ENCODE measurements at places on chromosomes 3 and 15.
A peak's percentile ranks its signal among the peaks of the same experiment; 100 is the strongest.

DNA sequence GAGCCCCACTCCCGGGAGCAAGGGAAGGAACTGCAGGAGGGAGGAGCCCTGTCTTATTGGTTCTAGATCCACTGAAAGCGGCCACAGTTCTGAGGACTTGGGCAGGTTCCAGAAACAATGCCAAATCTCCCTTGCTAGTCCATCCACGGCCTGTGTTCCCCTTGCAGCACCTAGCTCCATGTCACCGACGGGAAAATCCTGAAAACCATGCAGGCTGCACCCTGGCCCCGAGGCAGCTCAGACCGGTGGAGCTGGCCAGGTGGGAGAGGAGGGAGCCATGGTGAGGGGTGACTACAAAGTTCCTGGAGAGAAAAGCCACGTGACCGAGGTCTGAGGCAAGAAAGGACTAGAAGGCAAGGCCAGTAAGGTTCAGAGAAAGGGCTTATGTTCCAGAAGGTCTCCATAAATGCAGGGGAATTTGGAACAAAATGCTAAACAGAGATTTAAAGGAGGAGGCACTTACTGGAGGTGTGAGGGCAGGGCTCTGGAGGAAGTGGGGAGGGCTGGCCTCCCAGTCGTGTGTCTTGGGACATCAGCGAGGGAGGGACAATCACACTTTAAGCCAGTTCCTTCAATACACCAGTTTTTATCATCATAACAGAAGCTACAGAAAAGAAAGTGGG, 5.4 kb downstream of the MGLL start:
- DNase-seq: no peak

DNA sequence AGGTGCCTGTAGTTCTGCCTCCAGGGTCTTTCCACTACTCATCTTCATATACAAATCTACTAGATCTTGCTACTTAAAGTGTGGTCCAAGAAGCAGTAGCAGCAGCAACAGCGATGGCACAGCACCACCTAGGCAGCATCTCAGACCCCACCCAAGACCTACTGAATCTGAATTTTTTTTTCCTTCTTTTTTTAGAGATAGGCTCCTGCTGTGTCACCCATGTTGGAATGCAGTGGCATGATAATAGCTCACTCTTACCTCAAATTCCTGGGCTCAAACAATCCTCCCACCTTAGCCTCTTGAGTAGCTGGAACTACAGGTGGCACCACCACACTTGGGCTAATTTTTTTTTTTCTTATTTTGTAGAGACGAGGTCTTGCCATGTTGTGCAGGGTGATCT, 346.7 kb upstream of the TGFBR2 start:
- no peak for DNase-seq

GRCh38 chr15:40533763-40534364, 31.0 kb downstream of the CCDC32 start:
- DNase-seq: no peak

DNA sequence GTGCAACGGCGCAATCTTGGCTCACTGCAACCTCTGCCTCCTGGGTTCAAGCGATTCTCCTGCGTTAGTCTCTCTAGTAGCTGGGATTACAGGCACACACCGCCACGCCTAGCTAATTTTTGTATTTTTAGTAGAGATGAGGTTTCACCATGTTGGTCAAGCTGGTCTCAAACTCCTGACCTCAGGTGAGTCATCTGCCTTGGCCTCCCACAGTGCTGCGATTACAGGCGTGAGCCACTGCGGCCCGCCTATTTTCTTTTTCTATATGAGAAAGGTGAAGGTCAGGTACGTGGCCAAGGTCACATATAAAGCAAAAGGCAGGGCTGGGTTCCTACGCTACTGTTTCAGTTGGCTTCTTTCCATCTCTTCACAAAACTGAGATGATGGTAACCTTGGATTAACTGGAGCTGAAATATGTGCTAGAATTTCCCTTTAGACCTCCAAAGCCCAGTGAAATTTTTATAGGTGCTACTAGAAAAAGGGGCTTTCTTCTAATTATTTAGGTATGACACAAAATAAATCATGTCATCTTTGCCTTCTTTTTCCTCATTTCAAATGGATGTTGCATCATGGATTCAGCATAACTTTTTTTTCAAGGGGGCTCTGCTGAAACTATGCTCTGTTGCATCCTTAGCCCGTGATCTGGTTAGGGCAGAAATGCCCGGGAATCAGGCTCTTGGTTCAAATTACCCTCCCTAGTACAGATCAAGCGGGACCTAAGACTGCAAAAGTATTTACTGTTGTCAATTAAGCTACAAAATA, 68.5 kb downstream of the MYO1E start:
- no peak for DNase-seq

DNA sequence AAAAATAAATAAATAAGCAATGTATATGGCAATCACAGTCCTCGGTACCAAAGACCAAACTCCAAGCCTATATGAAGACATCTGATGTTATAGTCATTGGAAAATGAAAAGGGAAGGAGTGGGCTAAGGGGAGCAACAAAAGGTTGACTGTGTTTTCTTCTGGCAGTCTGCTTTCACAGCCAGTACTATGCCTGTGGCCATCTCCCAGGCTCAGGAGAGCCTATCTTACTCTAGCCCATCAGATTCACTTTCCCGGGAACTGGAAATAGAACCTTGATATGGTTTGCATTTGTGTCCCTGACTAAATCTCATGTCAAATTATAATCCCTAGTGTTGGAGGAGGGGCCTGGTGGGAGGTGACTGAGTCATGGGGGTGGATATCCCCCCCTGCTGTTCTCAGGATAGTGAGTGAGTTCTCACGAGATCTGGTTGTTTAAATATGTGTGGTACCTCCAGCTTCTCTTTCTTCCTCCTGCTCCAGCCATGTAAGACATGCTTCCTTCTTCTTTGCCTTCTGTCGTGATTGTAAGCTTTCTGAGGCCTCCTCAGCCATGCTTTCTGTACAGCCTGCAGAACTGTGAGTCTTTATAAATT, 105.3 kb downstream of the PLCH1 start:
- no peak for DNase-seq

- no peak for DNase-seq
Measured at GRCh38 chr3:74661672-74662071, 47.2 kb upstream of the CNTN3 start.

DNA sequence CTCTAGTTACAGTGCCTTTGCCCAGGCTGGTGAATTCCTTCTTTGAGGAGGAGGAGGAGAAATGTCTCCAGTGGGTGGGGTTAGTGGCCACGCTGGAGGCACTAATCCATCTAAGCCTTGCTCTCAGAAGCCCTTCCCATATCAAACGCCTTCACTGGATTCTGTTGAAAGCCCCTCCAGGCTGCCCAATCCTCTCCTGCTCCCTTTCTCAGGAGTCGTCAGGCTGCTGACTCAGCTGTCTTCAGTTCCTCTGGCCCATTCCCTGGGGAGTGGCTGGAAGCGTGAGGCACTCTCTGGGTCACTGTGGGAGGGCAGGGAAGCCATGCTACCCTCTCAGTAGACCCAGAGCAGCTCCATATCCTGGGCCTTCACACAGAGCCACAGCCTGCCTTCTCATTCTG, 2.7 kb downstream of the AP2M1 start:
- DNase-seq: no peak

DNA sequence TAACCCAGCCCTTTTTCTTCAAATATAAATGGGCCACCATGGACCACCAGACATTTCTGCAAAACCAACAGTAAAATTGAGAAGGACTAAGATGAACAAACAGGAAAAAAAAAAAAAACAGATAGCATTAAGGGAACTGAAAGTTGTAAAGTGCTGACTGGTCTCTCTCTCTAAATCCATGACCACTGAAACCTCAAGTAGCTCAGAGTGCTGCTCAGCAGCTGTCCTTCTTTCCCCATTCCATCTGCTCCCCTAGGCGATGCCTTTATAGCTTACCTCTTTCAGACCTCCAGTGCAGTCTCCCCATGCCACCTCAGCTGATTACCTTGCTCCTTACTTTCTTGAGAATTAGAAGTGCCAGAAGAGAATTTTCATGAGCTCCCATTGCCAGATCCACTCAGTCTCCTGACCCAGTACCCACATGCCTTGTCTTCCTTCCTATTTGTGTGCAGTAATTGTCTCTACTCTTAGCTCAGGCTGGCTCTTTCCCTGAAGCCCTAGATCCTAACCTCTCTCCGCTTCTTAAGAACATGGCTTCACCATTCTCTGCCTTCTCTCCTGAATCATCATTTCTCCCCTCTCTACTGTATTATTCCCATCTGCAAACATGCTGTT, 23.9 kb upstream of the XIRP1 start:
- DNase-seq: no peak

- DNase-seq: no peak
Measured at GRCh38 chr15:64029633-64030032, 16.7 kb downstream of the DAPK2 start.

- no peak for DNase-seq
Measured at GRCh38 chr3:54514416-54514815, 392.1 kb downstream of the CACNA2D3 start.

DNA sequence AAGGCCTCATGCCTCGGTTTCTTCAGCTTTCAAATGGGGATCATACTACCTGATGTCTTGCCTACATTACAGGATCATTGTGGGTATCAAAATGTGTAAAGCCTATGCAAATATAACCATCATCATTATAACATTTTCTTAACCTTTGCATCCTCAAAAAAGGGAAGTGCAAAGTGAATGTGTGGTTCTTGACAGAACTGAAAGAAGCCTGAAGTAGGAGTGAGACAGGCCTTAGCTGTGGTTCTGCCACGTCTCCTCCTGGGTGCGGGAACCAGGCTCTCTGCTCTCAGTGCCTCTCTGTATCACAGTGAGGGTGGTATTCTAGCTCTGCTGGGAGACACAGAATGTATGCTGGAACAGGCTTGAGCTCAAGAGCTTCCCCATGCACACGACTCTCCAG, 316.9 kb upstream of the ICE2 start:
- no peak for DNase-seq

- DNase-seq: no peak
Measured at GRCh38 chr15:80514071-80514780, 110.0 kb downstream of the ARNT2 start.

DNA sequence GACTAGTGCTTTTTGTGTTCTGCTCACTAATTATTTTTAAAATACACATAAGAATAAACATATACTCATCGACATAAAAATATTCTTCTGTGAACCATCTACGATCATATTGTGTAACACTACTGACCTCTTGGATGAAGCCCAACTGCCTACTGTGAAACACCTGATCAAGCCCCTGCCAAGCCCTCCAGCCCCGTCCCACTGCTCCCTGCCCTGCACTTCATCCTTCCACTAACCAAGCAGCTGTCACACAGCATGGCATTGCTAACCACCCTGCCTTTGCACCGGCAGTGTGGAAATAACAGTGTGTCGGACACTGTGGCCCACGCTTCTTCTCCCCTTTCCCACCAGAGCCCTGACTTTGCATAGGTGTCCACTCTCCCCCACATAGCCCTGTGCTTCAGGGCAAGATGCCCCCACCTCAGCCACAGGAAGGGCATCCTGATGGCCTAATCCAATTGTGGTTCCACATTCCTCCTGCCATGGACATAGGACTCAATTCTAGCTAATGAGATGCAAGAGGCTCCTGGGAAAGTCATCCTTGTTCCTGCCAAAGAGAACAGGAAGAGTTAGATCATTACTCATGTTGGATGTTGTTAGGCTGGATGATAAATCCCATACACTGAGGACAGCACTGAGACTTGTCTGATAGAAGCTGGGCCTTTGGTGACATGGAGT, 35.0 kb upstream of the ARID3B start:
- no peak for DNase-seq

DNA sequence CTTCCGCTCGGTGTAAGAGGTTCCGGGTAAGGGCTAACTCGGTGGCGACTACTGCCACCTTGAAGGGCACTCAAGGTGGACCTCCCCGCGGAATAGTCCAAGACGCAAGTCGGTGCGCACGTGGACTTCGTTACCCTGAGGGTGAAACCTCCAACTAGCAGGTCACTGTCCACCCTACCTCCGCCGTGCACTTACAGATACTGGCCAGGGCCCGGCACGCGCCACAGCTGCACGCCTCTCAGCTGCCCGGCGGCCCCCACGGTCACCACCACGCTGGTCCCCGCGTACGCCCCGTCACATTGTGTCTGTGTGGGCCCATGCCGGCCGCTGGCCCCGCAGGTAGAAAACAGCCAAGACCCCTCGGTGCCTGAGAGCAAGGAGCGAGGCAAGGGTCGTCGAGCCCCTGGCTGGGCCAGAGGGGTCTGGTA, 1.1 kb downstream of the LTK start:
- no peak for DNase-seq

GRCh38 chr3:26622621-26623418, at the start of gene LRRC3B:
LRRC3B (plus strand) TSS chr3:26622772; CDS start chr3:26709673, 86,901 bp downstream.
- no peak for DNase-seq

- DNase-seq: no peak
Measured at GRCh38 chr3:52769786-52770455, 819 bp downstream of the NEK4 start.

DNA sequence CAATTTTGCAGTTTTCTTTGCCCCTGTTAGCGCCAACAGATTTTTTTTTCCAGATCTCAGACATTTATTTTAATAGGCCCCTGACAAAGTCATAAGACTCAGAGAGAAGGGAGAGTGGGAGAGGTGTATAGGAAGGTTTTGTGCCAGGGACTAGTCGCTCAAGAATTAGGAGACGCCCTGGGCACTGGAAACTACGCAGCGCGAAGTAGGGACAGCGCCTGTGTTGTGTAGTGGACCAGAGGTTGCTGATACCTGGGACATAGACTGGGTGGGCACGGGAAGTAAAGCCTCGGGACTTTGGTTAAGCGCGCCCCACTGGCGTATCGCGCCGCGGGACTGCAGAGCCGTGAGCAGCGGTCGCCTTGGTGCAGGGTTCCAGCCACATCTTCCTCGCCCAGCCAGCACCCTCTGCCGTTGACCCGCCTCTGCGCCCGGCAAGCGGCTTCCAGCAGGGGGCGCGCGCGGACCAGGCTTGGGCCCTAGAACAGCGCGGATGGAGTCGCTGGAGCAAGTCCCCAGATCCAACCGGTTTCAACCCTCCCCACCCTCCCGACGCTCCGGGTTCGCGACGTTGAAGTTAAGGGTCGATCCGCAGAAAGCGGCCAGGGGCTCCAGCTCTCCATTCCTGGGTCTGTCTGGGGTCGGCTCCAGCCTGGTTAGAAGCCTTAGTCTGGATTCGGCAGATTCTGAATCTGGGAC, 3.0 kb upstream of the ISLR2 start:
- DNase-seq: peak; percentile 69

GRCh38 chr15:71313806-71314205, 198.5 kb downstream of the THSD4 start:
- DNase-seq: no peak

DNA sequence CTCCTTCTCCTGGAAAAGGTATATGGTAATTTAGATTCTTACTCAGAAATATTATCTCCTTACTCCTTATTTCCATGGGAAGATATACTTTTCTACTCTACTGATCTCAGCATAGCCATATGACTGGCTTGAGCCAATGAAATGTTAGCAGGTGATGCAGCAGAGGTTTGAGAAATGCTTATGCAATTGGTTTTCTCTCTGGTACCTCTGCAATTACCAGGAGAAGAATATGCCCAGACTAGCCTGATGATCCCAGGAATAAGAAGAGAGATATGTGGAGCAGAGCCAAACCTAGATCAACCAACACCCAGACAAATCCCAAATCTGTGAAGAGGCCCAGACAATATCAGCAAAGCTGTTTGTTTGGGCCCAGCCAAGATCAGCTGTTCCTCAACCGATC, 33.2 kb upstream of the CAPN7 start:
- DNase-seq: no peak

DNA sequence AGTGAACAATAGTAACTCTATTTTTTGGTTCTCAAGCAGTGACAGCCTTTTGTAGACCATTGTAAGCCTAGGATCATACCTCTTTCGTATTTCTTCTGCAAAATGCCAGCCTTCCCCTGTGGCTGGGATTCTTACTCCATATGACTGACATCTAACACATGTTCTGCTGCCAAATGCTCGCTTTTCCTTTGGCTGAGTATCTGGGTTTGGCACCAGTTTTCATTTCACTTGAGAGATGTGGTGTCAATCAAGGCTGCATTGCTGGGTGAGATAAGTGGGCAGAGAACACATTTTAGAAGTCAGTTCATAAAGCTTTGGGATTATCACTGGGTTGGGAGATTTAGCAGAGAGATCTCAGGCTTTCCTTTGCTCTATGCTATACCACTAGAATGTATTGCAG, 514.7 kb upstream of the SGO1 start:
- DNase-seq: no peak
